GM23248 (cell line): ENCODE measurements at places on chromosomes 4 and X. TPM values are rescaled to one million over a fixed set of nuclear protein-coding genes. Genes with fewer than 3 reads are reported as not detected.

The ITGB1BP2 gene
- total RNA-seq = 0.22 and 0.25 TPM in 2 replicates

The LYAR gene
- total RNA-seq = 6.7 and 11.9 TPM in 2 replicates

The NUDT6 gene
- total RNA-seq = 4.3 and 4.9 TPM in 2 replicates

- H3K27me3 ChIP-seq = no peaks in the 10 kb centered on the region
- no peaks in the 10 kb centered on the region for H3K36me3 ChIP-seq
- DNase-seq = no peak
- no peak overlapping the region for H3K27ac ChIP-seq
- H3K4me1 ChIP-seq = no peaks in the 10 kb centered on the region
- no peak overlapping the region for H3K4me3 ChIP-seq
Observed at GRCh38 chr4:188905248-188905647, 766.0 kb downstream of the TRIML1 start.

GRCh38 chrX:128650326-128650725 lies 598.1 kb upstream of the ACTRT1 start:
- no peak overlapping the region for H3K4me3 ChIP-seq
- DNase-seq = no peak
- no peaks in the 10 kb centered on the region for H3K27me3 ChIP-seq
- H3K36me3 ChIP-seq = no peaks in the 10 kb centered on the region

DNA sequence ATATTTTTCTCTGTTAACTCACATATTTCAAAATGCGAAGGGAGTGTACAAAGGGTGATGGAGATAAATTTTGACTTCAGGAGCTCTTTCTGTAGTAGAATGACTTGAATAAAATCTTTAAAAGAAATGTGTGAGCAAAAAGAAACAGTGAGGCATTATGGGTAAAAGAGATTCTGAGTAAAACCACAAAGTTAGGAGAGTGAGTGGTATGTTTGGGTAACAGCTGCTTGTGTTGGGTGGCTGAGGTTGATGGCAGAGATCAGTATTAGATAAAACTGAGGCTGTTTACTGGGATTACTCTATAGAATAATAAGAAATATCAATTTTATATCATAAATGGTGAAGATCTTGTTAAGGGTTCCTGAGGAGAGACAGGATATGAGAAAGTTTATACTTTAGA lies 434.2 kb upstream of the AMOT start:
- H3K27me3 ChIP-seq = no peaks in the 10 kb centered on the region
- no peak overlapping the region for H3K4me3 ChIP-seq
- no peak overlapping the region for H3K27ac ChIP-seq

GRCh38 chr4:183284258-183284785 lies 35.8 kb downstream of the CLDN22 start:
- peaks cover 88% of the 10 kb centered on the region for H3K36me3 ChIP-seq
- peaks cover 11% of the 10 kb centered on the region for H3K4me1 ChIP-seq
- no peak overlapping the region for H3K4me3 ChIP-seq
- no peak overlapping the region for H3K27ac ChIP-seq
- no peaks in the 10 kb centered on the region for H3K27me3 ChIP-seq

- no peaks in the 10 kb centered on the region for H3K36me3 ChIP-seq
- peaks cover 34% of the 10 kb centered on the region for H3K4me1 ChIP-seq
- no peak overlapping the region for H3K4me3 ChIP-seq
- H3K27ac ChIP-seq = no peak overlapping the region
- H3K27me3 ChIP-seq = no peaks in the 10 kb centered on the region
Observed at GRCh38 chr4:24849756-24850155, 54.4 kb downstream of the SOD3 start.

- no peaks in the 10 kb centered on the region; the same call in 1 of the 2 replicates for H3K4me1 ChIP-seq
- no peaks in the 10 kb centered on the region; the same call in 1 of the 2 replicates for H3K27me3 ChIP-seq
- H3K4me3 ChIP-seq = no peak overlapping the region
Observed at GRCh38 chr4:185718578-185719499, 93.2 kb downstream of the SORBS2 start.

DNA sequence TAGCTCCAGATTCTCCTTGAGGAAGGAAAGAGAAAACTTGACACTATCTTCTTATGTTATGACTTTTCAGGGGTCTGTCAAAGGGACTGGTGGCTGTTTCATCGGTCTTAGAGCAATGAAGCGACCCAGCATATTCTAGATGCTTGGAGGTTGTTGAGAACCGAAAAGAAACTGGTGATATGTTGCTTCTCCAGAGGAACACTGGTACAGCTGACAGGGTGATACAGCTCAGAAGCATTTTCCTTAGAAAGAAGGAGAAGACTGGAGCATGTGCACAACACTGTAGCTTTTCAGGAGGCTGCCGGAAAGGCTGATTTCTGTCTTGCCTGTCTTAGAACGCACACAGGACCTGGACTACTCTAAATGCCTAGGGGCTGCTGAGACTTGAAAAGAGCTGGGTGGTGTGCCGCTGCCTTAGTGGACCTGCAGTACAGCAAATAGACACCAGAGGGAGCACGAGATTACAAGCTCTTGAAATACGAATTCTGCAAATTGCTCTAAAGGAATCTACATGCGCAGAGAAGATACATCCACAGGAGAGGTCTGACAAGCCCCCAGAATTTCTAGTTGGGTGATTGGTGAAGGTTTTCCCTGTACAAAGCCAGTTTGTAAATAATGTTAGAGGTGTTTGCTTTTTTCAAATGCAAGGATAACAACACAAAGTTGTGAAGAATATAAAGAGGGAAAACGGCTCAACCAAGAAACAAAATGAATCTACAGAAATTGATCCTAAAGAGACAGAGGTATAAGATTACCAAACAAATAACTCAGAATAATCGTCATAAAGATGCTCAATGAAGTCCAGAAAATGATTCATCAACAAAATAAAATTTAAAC lies 223.1 kb upstream of the DMD start:
- no peaks in the 10 kb centered on the region for H3K4me1 ChIP-seq
- no peaks in the 10 kb centered on the region for H3K36me3 ChIP-seq
- H3K27me3 ChIP-seq = no peaks in the 10 kb centered on the region
- no peak overlapping the region for H3K27ac ChIP-seq

DNA sequence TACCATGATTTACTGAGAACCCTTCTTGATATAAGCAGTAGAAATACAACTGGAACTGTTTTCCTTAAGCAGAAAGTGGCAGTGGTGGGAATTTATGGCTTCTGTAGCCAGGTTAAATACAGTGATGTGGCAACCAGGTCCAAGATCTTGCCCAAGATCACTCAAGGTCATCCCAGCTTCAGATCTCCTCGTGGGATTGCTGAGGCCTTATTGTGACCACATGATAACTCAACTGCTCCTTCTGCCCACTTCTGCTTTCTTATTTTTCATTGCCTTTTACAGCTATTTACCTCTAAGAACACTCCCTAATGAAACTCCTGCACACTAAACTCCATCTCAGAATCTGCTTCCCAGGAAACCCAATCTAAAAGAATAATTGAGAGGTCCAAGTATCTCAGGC lies 12.4 kb upstream of the CYBB start:
- no peaks in the 10 kb centered on the region for H3K36me3 ChIP-seq
- H3K4me3 ChIP-seq = no peak overlapping the region
- no peak overlapping the region for H3K27ac ChIP-seq
- DNase-seq = no peak
- H3K4me1 ChIP-seq = no peaks in the 10 kb centered on the region

DNA sequence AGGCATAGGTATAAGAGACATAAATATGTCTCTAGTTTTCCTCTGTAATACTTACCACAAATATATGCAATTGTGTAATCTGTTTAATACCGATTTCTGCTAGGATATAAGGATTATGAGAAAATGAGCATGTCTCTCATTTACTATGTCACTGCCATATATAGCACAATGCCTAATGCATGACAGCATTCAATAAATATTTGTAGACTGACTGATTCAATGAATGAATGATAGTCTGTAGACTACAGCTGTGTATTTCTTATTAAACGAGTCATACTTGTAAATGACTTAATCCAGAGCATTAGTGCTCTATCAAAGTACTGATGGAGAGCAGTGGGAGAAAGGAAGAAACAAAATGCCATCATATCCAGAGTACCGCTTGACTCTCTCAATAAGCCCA lies 175.6 kb downstream of the PPP3CA start:
- H3K36me3 ChIP-seq = no peaks in the 10 kb centered on the region
- DNase-seq = peak; percentile 59
- H3K27me3 ChIP-seq = no peaks in the 10 kb centered on the region

DNA sequence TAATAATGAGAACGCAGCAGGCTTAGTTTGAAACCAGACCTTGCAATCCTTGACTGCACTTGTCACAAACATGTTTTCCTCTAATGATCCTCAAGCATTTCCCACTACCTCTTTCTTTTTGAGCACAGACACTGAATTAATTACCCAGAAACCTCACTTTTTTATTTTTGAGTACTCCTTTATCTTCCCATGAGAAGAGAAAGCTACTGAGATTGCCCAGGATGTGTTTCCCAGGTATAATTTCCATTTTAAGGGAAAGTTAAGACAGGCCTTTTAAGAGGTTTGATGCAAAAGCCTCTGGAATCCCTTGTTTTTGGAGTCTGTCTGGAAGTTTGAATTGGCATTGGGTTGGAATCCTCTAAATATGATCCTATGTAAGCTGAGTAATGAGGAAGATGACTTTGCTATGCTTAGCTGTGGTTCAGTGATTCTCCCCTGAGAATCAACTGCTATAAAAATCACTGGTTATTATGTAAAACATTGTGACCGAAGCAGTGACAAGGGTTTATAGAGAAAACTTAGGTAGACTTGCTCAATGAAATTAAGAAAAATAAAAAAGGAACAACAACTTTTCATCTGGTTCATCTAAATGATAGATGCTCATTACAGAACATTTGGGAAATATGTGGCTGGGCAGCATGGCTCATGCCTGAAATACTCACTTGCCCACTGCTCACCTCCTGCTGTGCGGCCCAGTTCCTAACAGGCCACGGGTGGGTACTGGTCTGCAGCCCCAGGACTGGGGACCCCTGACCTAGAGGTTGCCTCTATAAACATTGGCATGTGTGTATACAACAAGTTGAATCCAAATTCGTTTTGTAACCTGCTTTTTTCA lies 10.8 kb upstream of the RHOH start:
- peak overlapping the region; percentile 56 for H3K27ac ChIP-seq
- peaks cover 24% of the 10 kb centered on the region for H3K4me1 ChIP-seq
- H3K4me3 ChIP-seq = no peak overlapping the region
- no peaks in the 10 kb centered on the region for H3K27me3 ChIP-seq

DNA sequence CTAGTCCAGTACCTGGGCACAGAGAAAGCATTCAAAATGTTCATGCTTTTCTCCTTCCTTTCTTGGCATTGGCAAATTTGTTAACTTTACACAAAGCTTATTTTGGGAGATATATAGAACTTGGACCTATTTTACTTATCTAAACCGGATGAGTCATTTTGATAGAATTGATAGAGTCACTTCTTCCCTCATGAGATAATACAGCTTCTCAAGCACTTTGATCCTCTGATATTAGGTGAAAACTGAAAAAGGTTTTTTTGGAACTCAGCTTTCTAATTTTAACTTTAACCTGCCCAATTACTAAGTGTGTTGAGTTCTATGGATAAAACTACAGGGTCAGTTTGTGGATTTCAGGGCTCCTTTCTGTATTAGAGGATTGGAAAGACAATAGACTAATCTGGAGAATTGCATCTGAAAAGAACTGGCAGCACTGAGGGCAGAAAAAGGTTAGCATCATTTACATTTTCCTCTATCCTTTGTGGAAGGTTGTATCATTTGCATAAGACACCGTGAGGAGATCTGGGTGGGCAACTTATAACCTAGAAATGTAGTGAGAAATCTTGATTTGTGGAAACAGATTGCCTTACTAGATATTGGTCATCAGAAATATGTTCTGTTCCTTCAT lies 2.4 kb downstream of the WDR44 start:
- H3K27me3 ChIP-seq = no peaks in the 10 kb centered on the region
- H3K36me3 ChIP-seq = no peaks in the 10 kb centered on the region
- peak overlapping the region; percentile 98 for H3K4me3 ChIP-seq
- peak; percentile 13 for DNase-seq
- H3K27ac ChIP-seq = peak overlapping the region; percentile 94; the same call in 1 of the 2 replicates

GRCh38 chr4:78529569-78530209 lies 21.9 kb upstream of the ANXA3 start:
- 0 out of 2 replicates have a peak overlapping the region, but pooled peaks have one; percentile 8 for H3K4me3 ChIP-seq
- no peaks in the 10 kb centered on the region for H3K27me3 ChIP-seq
- no peaks in the 10 kb centered on the region for H3K36me3 ChIP-seq
- H3K4me1 ChIP-seq = peaks cover 37% of the 10 kb centered on the region
- DNase-seq = peak; percentile 86
- H3K27ac ChIP-seq = peak overlapping the region; percentile 63
